Brain (organoid and tissue), 16 donors: ENCODE measurements at places on chromosomes 12 and 14.

DNA sequence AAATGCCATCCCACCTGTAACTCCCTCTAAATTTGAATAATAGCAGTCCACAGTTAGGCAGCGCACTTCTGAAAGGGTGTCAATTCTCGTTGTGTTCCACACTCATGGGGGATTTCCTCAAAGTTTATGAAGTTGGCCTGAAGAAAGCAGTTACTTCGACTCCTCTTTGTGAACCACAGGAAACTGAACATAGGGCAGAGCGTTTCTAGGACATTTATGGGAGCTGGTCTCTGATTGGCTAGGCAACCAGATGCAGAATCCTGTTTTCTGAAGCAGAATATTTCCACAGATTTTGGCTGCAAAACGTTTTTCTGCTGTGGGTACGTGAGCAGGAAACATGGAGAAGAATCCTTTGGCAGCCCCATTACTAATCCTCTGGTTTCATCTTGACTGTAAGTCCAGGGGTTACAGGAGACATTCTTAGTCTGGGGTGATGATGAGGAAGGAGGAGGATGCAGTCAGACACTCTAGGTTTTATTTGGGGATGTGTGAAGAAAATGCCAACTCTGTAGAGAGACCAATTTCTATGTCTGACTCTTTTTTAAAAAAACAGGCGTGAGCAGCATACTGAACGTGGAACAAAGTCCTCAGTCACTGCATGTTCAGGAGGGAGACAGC lies 431.5 kb upstream of the OR4E1 start:
- no peak for DNase-seq

GRCh38 chr14:60652674-60653651 lies 3.7 kb upstream of the SIX1 start:
- DNase-seq = no peak

DNA sequence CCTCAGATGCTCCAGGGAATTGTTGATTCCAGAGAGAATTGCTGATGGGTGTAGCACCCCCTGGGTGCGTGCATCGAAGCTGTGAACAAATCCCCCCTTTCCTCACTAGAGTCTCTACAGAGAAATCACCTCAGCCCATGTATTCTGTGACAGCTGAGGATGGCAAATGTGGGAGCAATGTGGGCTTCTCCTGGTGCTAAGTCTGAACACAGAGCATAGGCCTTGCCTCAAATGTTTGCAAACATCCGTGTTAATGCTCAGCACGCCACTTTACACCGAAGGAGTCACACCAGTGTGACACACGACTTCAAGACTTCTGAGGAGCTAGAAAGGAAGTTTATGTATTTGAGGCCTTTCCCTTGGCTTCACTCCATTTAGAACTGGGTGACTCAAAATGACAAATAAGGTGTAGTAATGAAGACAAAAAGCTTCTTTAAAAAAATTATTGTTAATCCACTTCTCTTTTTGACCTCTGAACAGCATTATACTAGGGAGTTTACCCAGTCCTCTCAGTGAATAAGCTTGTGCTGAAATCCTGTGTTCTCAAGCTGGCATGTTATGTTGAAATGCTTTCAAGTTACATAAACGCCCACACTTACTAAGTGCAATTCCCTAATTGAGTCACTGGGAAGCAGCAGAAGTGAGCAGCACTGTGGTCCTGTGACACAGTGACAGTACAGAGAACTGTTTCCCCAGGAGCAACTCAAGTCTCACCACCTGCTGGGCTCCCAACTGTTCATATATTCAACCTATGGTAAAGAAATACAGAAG lies 92.9 kb downstream of the FAR2 start:
- peak; percentile 39 for DNase-seq

GRCh38 chr14:98226411-98226810 lies 1045.6 kb downstream of the BCL11B start:
- DNase-seq = peak; percentile 23

DNA sequence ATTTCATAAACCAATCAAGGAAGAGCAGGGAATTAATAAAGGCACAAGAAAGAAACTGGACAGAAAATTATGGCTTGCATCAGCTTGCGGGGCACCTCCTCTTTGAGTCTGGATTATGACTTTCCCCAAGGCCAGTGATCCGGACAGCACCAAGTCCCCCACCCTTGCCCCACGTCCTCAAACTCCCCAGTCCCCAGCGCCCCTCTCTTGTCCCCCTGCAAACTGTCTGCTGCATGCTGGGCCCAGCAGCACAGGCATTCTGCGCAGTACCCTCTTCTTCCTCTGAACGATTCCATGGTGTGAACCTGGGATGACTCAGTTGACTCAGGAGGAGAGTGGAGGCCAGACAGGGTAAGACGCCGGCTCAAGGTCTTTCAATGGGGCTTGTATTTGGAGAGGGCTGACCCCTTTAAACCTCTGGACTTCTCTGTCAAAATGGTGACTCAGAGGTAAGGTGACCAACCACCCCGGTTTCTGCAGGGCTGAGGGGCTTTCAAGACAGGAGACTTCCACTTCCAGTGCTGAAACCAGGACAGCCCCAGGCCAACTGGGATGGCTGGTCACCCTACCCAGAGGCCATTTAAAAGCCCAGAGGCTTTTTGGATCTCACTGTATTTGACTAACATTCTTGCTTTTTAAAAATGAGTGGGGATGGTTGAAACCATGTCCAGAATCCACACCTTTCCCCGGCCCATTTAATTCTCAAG lies 13.5 kb downstream of the C14orf132 start:
- DNase-seq = no peak

DNA sequence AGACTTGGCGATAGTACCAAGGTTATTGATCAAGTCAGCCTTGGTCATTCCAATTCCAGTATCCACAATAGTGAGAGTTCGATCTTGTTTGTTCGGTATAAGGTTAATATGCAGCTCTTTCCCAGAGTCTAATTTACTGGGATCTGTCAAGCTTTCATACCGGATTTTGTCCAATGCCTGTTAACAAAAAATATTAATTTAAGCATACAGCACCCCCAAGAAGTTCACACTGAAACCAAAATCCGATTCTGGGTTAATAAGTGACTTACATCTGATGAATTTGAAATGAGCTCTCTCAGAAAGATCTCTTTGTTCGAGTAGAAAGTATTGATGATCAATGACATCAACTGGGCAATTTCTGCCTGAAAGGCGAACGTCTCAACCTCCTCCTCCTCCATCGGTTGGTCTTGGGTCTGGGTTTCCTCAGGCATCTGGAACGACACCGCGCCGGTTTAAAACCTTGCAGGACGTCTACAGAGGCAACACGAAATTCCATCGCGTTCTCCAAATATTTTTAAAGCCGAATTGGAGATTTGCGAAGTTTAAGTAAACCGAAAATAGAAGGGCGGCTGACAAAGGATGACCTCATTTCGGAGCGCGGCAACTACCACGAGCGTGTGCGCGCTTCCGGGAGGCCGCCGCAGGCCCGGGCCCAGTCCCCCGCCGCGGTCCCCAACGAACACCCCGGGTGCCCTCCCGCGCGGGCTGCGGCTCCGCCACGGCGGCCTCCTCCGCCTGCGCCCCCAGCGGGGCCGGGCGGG lies 716 bp downstream of the HSP90AA1 start:
- DNase-seq = peak; percentile 70

DNA sequence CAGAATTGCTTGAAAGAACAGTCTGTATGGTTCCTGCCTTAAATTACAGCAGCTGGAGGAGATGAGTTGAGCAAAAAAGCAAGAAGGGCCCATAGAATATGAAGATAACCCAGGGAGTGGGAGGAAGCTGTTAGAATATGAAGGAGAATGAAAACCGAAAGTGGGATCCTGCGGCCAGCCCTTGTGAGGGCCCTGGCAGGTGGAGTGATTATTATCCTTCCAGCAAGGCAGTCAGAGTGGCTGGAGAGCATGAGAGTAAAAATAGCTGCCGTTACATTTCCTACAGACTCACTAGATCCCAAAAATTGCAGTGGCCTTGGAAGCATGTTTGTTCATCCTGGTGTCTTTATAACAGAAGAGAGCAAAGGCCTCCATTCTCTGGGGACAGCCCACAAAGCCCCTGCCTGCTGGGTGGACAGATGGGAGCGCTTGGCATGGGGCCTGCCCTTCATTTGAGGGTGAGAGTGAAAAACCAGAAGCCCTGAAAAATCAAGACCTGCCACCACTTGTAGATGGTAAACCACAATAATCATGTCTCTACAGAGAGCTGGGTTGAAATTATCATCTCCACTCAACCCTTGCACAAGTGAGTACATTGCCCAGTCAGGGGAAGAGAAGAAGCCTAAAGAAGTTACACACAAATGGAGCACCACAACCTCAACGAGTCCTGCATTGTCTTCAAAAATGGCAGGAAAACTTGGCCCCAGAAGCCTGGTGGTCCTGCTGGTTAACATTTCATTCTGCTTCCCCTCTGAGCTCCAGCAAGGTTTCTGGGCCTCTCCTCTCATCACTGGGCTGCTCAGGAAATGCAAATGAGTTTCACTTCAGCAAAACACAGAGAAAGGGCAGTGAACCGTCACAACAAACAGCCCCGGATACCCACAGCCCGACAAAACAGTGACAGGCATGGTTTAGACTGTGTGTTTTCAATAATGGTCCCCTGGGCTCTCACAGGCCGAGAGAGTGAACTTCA lies 20.5 kb downstream of the ZDHHC22 start:
- DNase-seq = peak; percentile 84

- no peak for DNase-seq
These were observed 178.0 kb upstream of the FKBP4 start for GRCh38 chr12:2616763-2617162.

GRCh38 chr14:69355607-69356281 lies 42.4 kb downstream of the ERH start:
- no peak for DNase-seq

DNA sequence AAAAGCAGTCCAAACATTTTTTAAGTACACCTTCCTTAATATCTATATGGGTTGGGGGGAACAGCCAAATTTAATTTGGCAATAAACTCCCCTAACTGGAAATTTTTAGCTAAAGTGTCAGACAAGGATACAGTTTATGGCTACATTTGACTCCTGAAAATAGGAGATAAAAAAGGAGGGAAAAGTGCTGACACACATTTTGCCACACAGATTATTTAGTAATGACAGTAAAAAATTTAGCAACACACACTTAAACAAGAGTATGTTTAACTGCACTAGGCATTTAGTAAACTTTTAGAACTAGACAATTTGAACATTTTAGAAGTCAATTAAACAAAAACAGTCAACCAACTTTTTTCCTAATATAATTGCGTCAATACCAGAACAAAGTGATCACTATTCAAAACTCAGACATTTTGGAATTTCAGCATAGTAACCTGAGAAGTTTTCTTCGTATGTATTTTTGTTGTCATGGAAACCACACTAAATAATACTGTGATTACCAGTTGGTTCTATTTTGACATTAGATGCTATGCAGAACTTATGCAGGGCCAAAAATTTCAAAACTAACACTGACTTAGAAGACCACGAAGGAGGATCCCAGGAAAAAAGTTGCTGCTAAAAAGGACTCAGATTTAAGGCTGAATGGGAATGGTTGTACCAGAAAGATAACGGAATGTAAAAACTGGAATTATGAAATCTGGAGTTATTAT lies 13.4 kb downstream of the GMFB start:
- DNase-seq = no peak

DNA sequence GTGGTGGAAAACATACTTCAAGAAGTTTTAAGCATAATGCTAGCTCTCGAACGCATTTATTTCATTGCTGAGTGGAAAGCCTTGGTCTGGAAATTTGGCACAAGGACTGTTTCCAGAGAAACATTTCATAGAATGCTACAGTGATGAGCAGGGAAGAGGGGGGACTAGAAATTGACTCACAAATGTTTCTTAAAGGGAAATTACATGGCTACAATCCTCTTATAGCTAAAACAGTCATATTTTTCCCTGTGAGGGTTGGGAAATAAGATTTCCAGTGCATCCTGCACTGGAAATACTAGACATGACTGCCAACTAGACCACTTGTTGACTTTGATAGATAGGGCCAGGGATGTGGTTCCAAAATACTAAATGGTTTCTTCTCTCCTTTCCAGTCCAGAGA lies 197.3 kb upstream of the RGS6 start:
- DNase-seq = no peak

DNA sequence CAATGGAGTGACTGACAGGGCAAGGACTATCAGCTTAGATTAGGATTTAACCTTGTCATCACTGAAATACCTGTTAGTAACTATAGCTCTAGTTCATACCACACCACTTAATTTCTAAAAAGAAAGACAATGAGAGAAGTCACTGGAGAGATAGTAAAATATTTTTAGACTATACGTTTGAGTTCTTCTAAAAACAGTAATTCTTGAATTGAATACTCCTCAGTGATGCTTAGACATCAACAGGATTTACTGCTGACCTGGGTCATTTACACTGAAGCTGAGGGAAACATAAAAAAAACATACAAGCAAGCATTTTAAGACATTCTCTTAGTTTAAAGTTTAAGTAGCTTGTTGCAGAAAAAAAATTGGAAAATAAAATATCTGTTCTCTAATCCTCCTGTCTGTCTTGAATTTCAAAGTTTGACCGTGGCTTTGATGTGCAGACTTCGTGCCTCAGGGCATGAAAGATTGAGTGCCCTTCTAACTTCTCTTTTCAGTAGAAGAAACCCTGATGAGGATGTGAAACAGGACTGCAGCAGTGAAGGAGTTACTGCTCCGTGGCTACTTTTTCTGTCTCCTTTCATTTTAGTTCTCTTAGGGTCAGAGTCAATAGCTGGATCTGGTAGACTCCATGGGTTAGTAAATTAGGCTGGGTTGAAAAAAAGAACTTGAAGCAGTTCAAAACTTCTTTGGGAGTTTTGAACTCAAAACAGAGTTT lies 172.2 kb downstream of the PTPRO start:
- DNase-seq = no peak

GRCh38 chr12:12024911-12025682 lies 45.6 kb upstream of the BCL2L14 start:
- no peak for DNase-seq

DNA sequence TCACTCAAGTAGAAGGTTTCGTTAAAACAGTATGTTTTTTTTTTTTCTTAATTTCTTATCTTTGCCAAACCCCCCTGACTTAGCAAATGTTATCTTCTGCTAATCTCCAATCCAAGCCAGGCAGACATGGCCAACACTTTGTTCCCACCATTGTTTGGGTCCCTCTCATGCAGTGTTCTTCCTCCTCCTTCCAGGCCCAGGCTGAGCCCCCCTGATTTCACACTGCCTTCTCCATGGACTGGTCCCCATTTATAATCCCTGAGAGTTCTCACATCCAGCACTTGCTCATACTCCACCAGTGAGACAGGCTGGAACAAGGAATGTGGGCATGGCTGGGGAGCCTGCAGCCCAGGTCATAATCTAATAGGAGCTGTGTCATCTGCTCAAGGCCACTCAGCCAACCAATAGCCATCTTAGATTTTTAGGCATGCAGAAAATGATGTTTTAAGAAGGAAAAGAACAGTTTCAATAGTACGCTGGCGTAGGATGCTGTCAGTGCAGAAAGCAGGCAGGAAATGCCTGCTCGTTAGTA lies 238.4 kb upstream of the CCDC196 start:
- DNase-seq = no peak

- no peak for DNase-seq
These were observed 23.4 kb upstream of the BEGAIN start for GRCh38 chr14:100610511-100611217.

- DNase-seq = no peak
These were observed 54.2 kb upstream of the OR5AU1 start for GRCh38 chr14:21210023-21210422.

GRCh38 chr12:96371138-96371789 lies 29.0 kb downstream of the CDK17 start:
- DNase-seq = no peak
